ENCODE measurements at places on chromosomes 16 and 17.

- DNase-seq = no peak
Observed at GRCh38 chr16:81520560-81521135, 76.0 kb downstream of the CMIP start.

- no peak for DNase-seq
Observed at GRCh38 chr16:2494616-2495015, 19.1 kb upstream of the ATP6V0C start.

GRCh38 chr17:5226940-5227878 lies 7.5 kb downstream of the SCIMP start:
- no peak for DNase-seq

- DNase-seq = no peak
Observed at GRCh38 chr16:18945233-18945632, 19.0 kb upstream of the SMG1 start.

GRCh38 chr16:68539711-68540239 lies 684 bp downstream of the ZFP90 start:
- no peak for DNase-seq

DNA sequence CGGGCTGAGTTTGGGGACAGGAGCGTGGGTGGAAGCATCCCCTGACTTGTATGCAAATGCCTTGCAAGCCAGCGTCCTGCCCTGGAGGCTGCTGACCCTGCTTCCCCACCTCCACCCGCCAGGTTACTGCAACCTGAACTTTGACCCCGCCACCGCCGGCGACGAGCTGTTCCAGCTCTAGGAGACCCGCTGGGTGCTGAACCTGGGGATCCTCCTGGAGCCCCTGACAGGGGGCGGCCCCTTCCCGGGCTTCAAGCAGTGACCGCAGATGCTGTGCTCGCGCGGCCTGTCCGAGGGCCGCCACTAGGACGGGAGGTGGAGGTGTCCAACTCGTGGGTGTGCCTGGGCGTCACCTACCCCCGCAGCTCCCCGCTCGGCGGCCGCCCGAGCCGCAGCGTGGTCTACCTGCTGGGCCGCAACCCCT lies 10.7 kb upstream of the SLC16A5 start:
- no peak for DNase-seq

- DNase-seq = no peak
Observed at GRCh38 chr16:30548416-30549253, 9.5 kb downstream of the ZNF764 start.

GRCh38 chr17:73588891-73589290 lies 55.4 kb downstream of the SDK2 start:
- DNase-seq = no peak

DNA sequence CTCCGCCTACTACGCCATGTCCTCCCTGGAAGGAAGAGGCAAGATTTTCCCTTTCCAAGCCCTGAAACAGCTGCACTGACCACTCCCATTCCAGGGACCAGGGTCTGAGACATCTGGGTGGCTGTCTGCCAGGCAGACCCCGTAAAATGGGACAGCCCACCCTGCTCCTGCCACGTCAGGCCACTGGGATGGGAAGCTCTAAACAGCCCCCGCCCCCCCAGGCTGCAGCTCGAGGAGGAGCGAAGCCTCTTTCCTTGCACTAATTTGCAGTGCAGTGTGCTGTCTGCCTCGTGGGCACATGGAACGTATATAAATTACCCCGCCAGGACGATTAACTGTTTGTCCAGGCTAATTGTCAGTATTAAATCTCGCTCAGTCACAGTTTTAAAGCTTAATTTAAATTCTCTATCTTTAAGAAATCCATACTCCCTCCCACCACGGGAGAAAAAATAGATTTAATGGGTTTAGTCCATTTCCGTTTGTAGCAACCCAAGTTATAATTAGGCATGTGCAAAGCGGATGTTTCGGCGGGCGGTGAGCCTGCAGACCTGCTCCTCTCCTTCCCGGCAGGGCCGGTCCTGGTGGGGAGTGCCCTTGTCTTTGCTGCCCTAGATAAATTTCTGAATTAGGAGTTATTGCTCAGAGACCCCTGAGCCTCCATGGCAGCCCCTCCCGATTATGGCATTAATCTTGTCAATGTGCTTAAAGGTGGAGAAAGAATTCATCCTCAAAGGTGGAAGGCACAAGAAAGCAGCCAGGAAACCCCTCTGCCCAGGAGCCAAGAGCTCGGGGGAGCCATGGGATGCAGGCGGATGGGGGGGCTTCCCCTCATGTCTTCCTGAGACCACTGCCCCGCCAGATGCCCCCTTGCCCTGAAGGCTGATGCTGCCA lies 268.0 kb upstream of the TNRC6C start:
- no peak for DNase-seq

GRCh38 chr17:29615048-29615385 lies 7.7 kb downstream of the CORO6 start:
- DNase-seq = peak; percentile 61

- no peak for DNase-seq
Observed at GRCh38 chr16:84687715-84688114, 12.1 kb upstream of the USP10 start.

DNA sequence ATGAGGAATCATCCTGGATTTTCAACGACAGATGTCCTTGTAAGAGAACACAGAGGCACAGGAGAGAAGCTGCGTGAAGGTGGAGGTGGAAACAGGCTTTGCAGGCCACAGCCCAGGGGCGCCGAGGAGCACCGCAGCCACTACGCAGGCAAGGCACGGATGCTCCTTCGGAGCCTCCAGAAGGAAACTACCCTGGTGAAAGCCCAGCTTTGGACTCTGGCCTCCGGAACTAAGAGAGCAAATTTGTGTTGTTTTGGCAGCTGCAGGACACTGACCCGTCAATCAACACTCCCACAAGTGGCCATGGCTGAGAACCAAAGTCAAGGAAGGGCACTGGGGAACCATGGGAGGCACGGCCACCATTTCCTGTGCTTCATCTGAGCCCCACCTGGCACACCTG lies 3.4 kb downstream of the ARL16 start:
- no peak for DNase-seq

GRCh38 chr17:27882162-27882840 lies 10.9 kb downstream of the LYRM9 start:
- no peak for DNase-seq

DNA sequence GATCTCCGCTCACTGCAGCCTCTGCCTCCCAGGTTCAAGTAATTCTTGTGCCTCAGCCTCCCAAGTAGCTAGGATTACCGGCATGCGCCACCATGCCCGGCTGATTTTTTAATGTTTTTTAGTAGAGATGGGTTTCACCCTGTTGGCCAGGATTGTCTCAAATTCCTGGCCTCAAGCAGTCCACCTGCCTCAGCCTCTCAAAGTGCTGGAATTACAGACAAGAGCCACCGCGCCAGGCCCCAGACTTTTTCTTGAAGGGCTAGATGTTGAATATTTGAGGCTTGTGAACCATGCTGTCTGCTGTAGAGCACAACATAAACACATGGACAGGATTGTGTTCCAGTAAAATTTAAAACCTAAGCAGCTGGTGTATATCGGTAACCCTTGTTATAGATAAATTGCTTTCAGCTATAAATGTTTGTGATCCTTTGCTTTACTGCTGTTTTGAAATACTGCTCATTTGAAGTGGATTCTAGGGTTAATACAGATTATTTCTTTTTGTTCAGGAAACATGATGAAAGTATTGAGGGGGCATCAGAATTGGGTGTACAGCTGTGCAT lies 12.4 kb downstream of the WSB1 start:
- DNase-seq = no peak

GRCh38 chr16:69112285-69113129 lies 7.1 kb downstream of the HAS3 start:
- peak; percentile 27 for DNase-seq

- no peak for DNase-seq
Observed at GRCh38 chr17:37206299-37206698, 169.5 kb upstream of the C17orf78 start.

GRCh38 chr16:69784586-69784985 lies 22.5 kb downstream of the WWP2 start:
- no peak for DNase-seq

- DNase-seq = no peak
Observed at GRCh38 chr16:84774810-84775209, 45.0 kb upstream of the CRISPLD2 start.

- peak; percentile 64 for DNase-seq
Observed at GRCh38 chr17:50479522-50480141, 972 bp downstream of the RSAD1 start.

DNA sequence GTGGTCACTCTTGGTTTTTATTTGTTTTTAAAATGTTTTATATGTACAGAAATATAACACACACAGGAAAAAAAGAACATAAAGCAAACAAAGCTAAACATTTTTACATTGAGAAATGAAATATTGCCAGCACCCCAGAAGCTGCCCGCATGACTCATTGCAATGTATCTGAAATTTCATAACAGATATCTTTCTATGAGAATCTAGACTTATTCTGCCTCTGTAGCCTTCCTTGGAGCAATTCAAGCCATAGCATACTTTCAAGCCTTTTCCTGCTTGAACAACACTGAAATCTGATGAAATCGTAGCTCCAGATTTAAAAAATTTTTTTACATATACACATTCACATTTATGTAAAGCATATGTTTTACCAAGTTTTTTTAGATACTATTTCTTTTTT lies 86.9 kb downstream of the RBBP6 start:
- no peak for DNase-seq

GRCh38 chr16:87687126-87687910 lies 78.5 kb downstream of the KLHDC4 start:
- no peak for DNase-seq

DNA sequence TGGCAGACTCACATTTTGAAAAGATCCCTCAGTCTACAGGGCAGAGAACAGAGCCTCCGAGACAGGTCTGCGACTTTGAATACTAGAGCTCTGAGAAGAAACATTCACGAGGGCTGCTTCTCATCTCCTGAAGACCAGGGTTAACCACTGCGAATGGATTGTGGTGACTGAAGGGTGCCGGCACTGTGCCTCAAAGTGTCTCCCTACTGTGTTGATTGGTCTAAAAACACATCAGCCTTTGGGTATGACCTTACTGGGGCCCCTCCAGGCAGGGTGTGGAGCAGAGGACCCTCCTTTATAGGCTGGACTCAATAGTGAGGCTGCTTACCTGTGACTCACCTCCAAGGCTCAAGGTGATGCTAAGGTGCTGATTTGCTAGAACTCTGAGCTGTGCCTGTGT lies 2.6 kb upstream of the LGALS9 start:
- DNase-seq = no peak

GRCh38 chr17:80222376-80223141 lies 2.3 kb downstream of the SLC26A11 start:
- DNase-seq = no peak

DNA sequence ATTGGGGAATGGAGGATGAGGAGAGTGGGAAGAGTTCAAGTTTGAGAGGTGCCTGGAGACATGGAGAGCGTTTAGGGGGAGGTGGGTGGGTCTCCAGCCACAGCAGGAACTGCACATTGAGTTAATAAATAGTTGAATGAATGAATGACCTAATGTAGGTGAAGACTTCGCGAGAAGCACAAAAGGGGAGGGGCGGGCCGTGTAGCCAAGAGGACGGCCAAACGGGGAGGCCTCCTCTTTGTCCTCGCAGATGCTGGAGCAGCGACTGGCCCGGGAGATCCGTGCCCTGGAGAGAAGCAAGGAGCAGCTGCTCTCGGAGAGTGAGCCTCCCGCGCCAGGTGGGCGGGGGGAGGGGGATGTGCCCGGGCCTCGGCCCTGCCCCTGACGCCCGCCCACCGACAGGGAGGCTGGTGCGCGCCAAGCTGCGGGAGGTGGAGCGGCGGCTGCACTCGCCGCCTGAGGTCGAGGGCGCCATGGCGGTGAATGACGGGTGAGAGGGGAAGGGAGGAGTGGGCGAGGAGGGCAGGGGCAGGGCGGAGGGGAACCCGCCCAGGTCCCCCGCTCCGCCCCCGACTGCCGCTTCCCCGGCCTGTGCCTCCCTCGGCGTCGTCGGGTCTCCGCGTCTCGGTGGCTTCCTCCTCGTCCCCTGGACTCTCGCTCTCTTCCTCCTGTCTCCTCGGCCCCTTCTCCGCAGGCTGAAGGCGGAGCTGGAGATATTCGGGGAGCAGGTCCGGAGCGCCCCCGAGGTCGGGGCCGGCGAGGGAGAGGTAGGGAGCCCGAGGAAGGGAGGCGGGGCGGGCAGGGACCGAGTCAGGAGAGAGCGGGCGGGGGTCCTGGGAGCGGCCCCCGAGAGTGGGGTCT lies 12.9 kb downstream of the SYCE1L start:
- peak; percentile 69 for DNase-seq

- no peak for DNase-seq
Observed at GRCh38 chr16:74165566-74166080, 131.0 kb upstream of the PSMD7 start.

DNA sequence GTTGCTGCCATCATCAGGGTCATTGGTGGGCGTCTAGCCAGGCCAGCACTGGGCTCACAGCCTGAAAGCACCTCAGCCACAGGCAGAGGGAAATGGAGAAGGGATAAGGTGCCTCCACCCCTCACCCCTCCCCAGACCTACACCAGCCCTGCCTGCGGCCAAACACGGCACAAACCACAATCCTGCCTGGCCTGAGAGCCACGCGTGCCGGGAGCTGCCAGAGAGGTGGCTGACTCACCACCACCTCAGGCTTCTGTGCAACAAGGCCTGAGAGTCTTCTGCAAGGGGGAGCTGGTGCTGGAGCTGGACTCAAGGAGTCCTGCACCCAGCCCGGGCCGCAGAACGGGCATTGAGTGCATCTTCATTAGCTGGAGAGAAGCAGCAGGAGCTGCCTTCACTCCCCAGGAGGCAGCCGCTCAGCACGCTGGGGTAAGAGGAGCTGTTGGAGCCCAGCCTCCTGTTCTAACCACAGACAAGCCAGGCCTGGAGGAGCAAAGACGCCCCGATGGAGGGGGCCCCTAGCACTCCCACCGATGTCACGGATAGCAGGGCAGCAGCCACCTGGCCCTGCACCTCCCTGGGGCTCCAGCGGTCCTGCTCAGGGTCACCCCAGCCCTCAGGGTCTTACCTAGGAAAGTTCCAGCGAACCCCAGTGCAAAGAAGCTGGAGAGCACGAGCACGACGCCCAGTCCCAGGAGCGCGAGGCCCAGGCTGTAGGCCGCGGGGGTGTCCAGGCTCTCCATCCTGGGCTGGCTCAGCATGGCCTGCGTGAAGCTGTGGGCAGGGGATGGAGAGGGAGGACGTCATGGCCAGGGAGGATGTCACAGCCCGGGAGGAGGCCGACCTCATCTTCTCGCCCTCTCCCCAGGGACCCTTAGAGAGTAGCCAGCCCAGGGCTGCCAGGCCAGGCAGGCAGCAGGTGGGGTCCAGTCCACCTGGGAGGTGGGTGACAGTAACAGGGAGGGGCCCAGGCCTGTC lies 16.0 kb upstream of the RASD1 start:
- DNase-seq = no peak

GRCh38 chr16:62625326-62625725 lies 589.1 kb upstream of the CDH8 start:
- DNase-seq = no peak

DNA sequence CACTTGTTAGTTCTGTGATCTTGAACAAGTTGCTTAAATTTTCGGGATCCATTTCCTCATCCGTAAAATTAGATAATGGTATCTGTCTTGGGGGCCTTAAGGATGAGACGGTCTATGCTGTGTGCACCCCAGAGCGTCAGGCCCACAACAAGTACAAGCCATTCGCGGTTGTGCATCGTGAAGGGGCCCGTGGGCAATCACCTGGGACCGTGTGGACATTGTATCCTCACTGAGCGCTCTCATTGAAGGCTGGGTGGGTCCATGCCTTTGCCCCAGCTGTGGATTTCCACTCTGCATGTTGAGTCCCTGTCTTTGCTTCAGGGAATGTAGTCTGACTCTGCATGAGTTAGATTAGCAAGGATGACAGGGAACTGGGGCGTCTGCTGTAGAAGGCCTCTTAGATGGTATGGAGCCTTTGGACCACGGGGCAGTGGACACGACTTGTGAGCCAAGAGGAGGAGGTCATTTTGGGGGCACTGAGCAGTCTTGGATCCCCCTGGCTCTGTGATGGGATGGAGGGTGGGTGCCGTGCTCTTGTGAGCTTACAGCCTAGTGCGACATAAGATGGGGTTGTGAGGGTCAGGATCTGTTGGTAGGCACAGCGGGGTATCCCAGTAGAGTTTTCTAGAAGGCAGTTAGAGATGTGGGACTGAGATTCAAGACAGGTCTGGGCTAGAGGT lies 89.5 kb downstream of the SNX29 start:
- no peak for DNase-seq

Data from stimulated activated naive CD4-positive, alpha-beta T cell treated with Interleukin-2 at 50 U/mL for 16 hours (primary cell).